ENCODE measurements at places on chromosomes 12 and 14.
A peak's percentile ranks its signal among the peaks of the same experiment; 100 is the strongest.

GRCh38 chr12:120316798-120317223 lies 10.8 kb downstream of the PLA2G1B start:
- no peak for DNase-seq

DNA sequence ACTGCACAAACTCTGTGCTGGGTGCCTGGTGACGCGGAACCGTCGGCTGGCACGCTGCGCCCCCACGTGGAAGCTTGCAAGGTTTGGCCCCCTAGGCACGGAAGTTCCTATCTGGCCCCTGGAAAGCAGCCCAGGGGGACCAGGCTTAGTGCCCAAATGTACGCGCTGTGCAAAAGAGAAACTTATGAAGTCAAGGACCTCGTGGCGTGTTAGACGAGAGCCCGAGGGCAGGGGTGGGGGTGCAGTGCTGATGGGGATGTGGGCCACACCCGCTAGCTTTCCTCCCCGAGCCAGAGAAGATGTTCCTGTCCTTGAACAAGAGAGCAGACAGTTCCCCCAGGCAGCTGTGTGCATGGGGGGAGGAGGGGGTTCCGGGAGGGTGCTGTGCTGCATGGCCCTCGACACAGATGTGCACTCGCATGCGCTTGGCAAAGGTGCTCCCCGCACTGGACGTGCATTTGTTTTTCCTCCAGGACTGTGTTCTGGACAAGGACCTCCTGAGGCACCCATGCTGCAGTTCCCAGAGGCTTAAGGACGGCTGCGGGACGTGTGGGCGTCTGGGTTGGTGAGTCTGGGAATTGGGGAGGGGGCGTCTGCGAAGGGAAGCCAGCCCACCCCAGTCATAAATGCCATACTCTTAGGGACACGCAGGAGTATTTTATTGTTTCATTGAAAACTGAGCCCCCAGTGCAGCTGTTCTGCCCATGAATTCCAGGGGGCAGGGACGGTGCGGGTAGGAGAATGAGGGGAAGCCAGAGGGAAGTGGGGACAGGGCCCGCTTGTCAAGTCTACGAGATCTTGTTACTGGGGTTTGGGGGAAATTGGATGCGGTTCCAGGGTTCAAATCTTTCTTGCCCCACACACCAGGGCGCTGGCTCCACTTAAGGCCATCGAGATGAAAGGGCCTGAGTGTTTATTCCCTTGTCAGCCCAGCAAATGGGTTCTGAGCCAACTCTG lies 80.0 kb downstream of the NTF3 start:
- DNase-seq: no peak

GRCh38 chr14:80425686-80426085 lies 214.4 kb upstream of the DIO2 start:
- no peak for DNase-seq

DNA sequence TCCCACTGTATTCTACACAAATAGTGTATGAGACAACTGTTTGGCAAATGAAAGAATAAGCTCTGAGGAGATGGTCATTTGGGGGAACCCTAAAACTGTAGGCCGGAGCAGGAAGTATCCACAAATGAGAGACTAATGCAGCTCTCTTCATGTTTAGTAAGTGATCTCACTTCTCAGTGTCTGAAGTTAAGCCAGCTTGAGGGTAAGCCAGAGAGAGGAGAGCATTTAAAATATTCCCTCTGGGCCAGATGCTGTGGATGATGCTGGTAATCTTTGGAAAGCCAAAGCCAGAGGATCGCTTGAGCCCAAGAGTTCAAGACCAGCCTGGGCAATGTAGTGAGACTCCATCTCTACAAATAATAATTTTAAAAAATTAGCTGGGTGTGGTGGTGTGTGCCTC lies 130.6 kb upstream of the SINHCAF start:
- no peak for DNase-seq

DNA sequence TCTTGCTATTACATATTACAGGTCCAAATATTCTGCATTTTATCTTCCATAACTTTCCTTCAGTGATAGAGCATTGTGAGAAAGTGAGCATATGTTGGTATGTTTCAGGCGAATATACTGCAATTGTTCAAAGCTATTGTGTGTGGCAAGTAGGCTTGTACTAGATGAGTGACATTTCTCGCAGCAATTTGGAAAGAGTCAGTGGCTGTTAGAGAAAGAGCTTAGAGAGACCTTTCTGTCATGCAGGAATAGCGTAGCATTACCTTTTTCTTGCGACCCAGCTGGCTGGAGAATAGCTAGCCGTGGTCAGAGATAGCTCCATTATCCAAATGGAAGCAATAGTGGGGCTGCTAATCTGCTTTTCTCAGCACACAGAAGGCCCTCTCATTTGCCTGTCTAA lies 678.5 kb upstream of the FOXG1 start:
- no peak for DNase-seq

DNA sequence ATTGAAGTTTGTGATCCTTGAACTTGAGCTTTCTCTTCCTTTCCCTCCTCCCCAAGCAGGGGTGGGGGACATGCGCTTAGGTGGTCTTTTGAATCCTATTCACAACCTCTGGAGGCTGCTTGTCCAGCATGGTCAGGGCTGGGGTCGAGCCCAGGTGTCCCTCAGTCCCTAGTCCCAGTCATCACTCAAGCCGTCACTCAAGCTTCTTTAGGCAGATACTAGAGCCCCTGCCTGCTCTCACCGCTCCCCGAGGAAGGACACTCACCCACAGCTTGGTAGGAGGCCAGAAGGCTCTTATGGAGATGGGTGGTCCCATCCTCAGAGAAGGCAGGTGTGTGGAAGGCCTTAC lies 532 bp upstream of the C1RL start:
- DNase-seq: no peak

DNA sequence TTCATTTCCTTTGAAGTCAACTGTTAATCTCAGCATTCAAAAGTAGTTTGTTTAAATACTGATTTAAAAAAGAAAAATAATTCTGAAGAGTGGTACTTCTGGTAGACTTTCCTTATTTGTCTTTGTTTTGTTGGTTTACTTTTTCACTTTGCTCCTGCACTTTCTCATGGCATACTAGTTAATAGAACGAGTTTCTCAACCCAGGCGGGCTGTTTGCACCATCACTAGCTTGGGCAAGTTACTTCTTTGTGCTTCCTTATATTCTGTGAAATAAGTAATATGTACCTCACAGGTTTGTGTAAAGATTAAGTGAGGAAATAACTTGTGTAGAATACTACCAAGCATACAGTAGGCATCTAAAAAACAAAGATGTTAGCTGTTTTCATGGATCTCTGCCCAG lies 45.5 kb downstream of the SLC38A6 start:
- DNase-seq: no peak

DNA sequence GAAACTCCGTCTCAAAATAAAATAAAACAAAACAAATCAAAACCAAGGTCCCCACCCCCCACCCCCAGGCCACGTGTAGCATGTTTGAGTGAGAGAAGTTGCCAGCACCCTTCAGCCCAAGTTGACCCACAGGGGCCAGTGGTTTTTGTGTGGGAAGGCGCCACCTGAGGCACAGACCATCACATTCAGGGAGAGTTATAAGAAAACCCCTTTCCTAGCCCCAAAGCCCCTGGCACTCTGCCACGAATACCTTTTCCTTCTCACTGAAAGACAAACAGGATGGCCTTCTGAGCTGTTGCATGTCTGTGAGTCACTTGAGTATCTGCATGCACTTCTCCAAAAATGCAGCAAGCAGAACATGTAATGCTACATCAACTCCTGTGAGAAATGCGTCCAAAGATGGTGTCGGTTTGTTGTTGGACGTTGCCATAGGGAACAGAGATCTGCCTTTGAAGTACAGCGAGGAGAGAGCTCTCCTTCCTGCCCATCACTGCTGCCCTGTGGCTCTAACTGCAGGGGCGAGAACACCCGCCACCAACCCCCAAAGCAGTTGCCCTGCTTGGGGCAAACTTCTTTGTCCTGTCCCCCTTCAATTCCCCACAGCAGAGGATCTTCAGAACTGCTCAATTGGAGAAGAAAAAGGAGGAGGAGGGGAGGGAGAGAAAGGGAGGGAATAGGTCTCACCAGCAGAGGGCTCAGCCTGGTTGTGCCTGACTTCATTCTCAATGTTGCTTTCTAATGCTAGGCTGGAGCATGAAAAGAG lies 2.7 kb upstream of the TRAF3 start:
- peak; percentile 75 for DNase-seq

DNA sequence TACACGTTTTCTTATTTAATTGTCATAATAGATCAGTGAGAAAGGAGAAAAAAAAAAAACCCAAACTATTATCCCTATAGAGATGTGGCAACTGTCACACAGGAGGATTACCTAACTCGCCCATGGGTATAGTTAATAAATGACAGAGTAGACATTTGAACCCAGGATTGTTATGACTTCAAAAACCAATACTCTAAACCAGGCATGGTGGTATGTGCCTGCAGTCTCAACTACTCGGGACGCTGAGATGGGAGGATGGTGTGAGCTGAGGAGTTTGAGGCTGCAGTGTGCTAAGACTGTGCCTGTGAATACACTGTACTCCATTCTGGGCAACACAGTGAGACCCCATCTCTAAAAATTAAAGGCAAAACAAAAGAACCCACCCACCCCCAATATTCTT lies 114.5 kb downstream of the DENND5B start:
- DNase-seq: no peak

GRCh38 chr12:106171117-106171750 lies 32.5 kb upstream of the NUAK1 start:
- no peak for DNase-seq

- no peak for DNase-seq
Observed at GRCh38 chr14:90534838-90535555, 138.2 kb downstream of the CALM1 start.

DNA sequence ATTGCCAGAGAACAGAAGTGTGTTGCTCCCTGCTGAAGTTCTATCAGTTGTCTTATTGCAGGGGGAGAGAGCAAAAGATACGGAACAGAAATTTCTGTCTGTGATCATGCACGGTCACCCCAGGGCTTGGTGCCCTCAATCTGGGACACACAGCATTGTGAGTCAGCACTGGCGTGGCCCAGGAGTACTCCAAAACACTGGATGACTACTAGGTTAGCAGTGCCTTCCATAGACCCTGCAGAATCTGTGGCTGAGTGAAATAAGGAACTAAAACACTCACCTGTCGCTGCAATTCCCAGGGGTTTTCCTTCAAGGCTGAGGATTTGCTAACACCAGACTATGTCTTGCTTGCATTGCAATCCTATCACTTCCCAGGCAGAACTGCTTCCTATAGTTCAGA lies 165.5 kb downstream of the ANO6 start:
- DNase-seq: no peak

GRCh38 chr12:117484901-117485300 lies 123.5 kb upstream of the NOS1 start:
- no peak for DNase-seq

GRCh38 chr12:5493018-5493417 lies 61.1 kb downstream of the NTF3 start:
- no peak for DNase-seq

DNA sequence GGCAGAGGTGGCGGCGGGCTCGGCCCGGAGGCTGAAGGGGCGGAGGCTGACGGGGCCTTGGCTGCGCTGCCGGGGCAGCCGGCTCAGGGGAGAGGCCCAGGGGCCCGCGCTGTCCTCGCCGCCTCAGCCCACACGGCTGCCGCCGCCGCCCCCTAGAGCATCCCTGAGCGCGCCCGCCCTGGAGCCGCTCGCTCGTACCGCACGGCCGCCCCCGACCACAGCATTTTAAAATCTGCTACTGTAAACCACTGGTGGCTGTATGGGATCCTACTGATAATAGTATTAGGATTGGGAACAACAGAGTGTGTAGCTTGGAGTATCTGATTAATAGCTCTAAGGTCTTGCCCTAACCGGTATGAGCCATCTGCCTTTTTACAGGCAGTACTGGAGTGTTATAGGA lies 22.2 kb upstream of the EDDM3A start:
- DNase-seq: no peak

DNA sequence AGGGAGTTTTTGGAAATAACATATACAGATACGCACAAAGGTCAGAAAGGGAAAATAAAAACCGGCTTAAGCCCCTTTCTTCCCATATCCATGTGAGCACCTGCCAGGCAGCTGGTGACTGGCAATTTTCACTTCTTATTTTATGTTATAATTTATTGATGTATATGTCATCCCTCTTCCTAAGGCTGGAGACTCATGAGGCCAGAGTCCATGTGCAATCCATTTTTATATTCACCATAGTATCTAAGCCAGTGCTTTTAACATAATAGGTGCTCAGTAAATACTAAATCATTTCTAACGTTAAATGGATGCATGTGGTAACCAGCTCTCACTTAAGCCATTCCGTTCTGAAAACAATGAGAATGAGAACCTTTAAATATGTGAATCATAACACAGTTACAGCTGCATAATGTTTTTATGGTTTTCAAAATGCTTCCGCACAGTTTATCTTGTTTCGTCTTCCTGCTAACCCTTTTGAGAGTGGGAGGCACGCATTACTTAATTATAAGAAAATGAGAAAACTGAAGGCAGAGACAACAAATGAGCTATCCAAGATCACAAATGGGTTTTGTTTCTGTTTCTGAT lies 178.3 kb downstream of the CACNA1C start:
- DNase-seq: no peak

DNA sequence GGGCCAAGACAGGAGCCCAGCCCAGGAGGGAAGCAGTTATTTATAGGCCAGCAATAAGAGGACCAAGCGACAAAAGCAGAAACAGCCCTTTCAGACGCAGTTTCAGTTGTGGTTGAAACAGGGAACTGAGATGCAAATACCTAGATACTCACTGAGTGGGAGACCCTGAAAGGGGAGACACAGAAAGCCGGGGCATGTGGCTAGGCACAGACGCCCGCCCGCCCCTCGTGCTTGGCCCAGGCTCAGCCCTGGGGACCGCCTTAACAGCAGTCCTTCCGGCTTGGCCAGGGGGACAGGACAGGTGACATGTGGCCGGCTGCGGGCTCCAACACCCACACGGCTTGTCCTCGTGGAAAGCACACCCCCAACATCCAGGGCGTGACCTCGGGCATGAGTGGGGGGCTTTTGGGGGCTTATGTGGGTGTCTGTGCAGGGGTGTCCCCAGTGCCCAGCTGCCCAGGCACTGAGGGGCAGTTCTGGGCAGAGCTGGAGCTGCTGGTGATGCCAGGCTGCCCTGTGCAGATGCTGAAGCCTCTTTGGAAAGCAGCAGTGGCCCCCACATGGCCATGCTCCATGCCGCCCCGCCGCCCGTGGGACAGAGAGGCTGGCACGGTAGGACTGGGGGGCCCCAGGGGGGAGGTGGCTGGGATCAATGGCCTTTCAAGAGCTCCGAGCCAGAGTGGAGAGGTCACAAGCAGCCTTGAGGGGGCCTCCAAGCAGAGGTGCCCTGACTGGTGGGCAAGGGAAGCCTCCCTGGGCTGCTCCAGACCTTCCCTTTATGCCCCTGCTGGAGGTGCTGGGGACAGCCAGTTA lies 2.1 kb downstream of the PLD4 start:
- DNase-seq: no peak

GRCh38 chr12:88111074-88111652 lies 30.7 kb downstream of the CEP290 start:
- peak; percentile 22 for DNase-seq

Data from HAP-1 (cell line).